Ovary (tissue), 10 donors: ENCODE measurements at places on chromosomes 4 and X.

- DNase-seq: peak; percentile 37
Measured at GRCh38 chrX:123215397-123216089, 31.5 kb downstream of the GRIA3 start.

DNA sequence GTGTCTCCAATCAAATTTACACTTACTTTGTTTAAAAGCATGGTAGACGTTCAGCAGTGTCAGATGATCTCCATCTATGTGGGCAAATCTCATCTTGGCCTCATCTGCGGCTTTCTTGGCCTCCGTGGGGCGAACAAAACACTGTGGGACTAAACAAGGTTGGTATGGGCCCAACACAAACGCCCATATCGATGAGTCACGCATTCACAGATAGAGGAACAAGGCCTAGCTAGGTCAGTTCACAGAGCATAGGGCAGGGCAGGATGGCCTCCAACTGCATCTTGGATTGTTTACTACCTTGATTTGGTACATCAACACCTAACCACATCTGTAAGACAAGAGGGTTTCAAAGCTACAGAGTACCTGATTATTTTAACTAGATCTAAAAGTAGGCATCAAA lies 47.3 kb downstream of the DHX15 start:
- DNase-seq: no peak

- DNase-seq: no peak
Measured at GRCh38 chrX:8237718-8238117, 66.7 kb upstream of the VCX2 start.

- peak; percentile 10 for DNase-seq
Measured at GRCh38 chr4:30720021-30720660, at the start of gene PCDH7. TSS of gene PCDH7 (plus strand) at chr4:30720369. CDS start at chr4:30721423, 1,054 bp downstream.

DNA sequence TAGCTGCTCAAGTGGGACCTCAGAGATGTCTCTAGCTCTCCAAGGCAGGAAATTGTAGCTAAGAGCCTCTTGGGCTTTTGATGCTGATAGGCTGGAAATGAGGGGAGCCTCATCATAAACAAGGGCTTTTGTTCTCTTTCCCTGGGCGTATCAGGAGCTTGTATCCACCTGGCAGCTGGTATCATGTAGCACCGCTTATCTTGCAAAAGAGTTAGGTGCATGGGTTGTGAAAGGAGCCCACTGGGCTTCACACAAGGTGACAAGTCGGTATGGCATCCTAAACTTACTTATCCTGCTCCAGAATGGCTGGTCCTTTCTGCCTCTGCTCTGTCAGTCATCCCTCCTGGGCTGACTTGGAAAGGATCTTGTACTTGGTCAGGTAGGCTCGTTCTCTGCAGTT lies 565.8 kb downstream of the GRXCR1 start:
- no peak for DNase-seq

GRCh38 chrX:127708155-127708554 lies 344.0 kb downstream of the ACTRT1 start:
- DNase-seq: no peak

DNA sequence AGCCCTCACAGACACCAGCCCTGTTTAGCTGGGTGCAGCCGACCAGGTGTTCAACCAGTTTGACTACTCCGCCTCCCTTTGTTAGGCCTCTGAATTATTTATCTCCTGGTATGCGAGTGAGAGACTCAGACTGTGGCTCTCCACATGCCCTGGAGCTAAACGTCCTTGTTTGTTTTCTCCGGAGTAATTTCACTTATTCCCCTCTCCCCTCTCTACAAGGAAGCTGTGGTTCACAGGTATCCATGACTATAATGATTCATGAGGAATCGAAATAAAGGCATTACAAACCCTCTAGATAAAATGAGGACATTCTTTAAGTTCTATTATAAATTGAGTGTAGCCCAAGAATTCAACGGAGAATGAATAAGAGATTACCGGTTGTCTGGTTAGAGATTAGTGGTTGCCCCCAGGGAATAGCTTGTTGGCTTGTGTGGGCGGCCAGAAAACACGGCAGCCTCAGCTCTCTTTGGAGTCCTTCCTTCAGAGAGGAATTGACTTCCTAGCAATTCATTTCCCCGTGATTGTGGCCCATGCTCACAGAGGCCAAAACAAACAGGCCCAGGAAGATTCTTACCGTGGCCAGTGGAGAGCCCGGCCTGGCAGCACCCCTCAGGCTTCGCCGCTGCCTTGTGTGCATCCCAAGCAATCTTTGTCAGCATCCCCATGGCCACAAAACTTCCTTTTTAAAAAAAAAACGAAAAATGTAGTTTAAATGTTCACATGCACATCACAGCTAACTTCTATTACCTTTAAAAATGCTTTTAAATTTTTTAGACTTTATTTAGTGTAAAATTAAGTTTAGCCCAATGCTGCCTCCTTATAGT lies 60.2 kb upstream of the CBR4 start:
- DNase-seq: peak; percentile 61

- DNase-seq: no peak
Measured at GRCh38 chrX:30865612-30866011, 23.4 kb downstream of the TAB3 start.

DNA sequence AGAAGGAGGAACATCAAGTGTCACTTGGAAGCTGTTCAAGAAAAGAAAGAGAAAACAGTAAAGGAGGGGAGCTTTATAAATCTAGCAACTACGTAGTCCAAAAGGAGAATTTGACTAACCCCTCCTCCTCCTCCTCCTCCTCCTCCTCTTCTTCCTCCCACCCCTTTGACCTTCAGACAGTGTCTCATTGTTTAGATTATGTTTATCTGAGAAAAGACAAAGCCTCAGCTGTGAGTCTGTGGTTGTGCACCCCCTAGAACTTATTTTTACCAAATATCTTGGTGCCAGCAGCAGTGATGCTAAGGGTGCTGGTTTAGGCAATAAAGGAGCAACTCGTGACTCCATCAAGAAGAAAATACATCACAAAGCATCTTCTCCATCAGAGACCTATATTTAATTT lies 68.9 kb upstream of the BMP2K start:
- no peak for DNase-seq

DNA sequence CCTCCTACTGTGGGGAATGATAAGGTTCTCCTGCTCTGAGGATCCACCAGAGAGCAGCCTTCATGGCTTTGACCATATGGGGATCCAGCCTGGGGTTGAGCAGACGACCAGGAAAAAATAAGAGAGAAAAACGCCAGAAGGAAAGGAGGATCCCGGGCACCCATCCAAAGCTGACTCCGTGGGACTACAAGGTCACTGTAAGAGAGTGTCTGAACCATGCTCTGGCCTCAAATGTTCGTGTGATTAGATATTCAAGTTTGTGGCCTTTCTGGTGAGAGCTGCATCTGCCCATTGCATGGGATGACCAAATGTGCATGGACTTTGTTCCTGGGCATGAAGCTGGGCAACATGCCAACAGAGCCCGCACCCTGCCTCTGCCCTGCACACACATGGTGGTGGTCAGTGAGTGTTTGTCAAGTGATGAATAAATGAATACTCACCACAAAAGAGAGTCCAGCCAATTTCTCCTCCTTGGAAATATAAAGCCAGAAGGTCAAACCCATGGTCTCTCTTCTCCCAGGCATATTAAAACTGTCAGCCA lies 346.0 kb upstream of the GATB start:
- DNase-seq: peak; percentile 50

DNA sequence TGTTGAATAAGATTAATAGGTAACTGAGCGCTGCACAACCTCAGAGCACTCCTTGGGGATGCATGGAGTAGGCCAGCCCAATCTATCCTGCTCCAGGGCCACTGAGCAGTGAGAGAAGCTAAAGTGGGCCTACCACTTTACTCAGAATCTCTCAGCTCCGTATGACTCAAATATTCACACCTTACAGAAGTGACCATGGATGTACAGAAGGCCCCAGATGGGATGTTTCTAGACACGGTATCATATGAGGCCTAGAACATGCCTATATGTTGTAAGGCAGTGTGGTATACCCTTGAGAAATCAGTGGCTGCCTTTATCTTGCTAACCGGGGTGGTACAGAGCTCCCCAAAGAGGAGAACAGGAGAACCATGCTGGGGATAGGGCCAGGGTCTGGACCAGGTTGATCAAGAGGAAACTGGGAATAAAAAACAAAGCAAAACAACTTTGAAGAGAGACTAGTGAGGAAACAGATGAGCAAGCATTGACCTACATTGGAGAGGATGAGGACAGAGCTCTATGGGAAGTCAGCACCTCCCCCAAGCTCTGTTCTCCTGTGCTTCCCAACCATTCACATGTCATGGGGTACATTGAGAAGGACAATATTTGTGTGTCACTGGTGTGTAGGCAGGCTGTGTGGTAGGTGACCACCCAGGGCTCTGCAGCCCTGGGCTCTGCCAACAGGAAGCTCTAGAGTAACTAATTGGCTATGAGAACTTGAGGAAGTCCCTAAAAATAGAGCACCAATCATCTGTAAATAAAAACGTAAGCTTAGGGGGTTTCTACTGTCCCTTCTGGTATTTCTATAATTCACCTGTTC lies 31.4 kb downstream of the HOPX start:
- no peak for DNase-seq

- DNase-seq: peak; percentile 68
Measured at GRCh38 chrX:9464435-9465371, at the start of gene TBL1X. TSS of gene TBL1X (plus strand) at chrX:9465058. CDS start at chrX:9653587, 188,529 bp downstream.

GRCh38 chr4:8002525-8003309 lies 63.1 kb upstream of the AFAP1 start:
- DNase-seq: no peak

GRCh38 chr4:3896441-3896840 lies 130.3 kb downstream of the ADRA2C start:
- DNase-seq: no peak

GRCh38 chrX:103624111-103624510 lies 4.7 kb upstream of the TCEAL1 start:
- DNase-seq: peak; percentile 61

GRCh38 chr4:129821073-129821472 lies 725.1 kb downstream of the C4orf33 start:
- DNase-seq: no peak

GRCh38 chrX:50154429-50154828 lies 46.4 kb downstream of the AKAP4 start:
- DNase-seq: no peak

GRCh38 chr4:55002431-55002830 lies 123.0 kb downstream of the KDR start:
- DNase-seq: no peak

- no peak for DNase-seq
Measured at GRCh38 chr4:114087596-114088230, 108.3 kb upstream of the ARSJ start.

GRCh38 chr4:139333046-139333445 lies 30.8 kb upstream of the NDUFC1 start:
- no peak for DNase-seq

DNA sequence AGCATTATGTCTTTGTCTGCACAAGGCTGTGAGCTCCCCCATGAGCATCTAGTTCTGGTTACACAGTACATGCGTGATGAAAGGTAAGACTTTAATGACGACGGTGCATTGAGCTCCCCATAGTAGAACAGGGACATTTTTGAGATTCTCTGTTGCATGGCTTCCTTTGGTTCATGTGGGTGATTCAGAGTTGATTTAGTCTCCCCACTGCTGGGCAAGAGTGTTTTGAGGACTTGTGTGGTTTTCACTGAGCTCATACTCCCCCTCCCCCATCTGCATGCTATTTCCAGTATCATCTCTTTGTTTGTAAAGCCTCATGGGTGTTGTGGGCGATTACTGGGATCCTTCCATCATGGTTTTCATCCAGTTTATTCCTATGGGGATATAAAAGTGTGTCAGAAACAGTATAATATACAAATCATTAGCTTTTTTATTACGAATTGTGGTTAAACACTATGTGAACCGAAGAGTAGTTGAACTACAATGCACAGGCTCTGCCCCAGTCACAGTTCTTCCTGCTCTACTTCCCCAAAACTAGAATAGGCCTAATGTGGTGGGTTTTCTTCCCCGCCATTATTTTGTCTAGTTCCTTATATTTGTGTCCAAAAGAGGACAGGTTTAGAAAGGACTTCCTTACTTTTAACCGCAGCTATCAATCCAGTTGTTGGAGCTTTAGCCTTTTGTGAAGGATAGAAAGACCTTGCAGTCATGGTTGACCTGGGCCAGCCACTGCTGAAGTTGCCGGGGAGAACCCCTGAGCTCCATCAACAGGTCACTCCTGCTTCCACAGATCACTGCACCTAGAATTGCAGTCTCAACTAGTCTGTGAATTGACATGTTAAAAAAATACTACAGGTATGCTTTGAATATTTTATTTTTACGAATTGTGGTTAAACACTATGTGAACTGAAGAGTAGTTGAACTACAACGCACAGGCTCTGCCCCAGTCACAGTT lies 30.4 kb downstream of the KIT start:
- no peak for DNase-seq

- no peak for DNase-seq
Measured at GRCh38 chr4:175252642-175253041, 334.5 kb downstream of the ADAM29 start.

- no peak for DNase-seq
Measured at GRCh38 chrX:101785142-101785541, 125.5 kb upstream of the ARMCX2 start.

GRCh38 chr4:146398404-146398803 lies 123.3 kb downstream of the SLC10A7 start:
- no peak for DNase-seq

DNA sequence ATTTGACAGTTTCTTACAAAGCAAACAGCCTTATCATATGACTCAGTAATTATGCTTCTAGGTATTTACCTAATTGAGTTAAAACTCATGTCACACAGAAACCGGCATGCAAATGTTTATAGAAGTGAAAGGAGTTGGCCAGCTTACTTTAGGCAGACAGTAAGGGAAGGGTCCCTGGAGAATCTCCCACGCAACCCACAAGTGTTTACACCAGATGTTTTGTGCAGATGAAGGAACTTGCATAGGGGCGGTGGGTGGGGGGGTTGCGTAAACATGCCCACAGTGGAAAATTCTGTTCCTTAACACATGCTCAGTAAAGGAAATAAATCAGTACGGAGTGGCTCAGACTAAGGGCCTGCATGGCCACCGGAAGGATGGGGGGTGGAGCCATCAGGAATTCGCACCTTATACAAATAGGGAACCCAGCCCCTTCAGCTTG lies 330.5 kb upstream of the AADAT start:
- no peak for DNase-seq

- DNase-seq: no peak
Measured at GRCh38 chr4:139175646-139176301, 1.2 kb downstream of the ELF2 start.

GRCh38 chrX:2507904-2508627 lies 7.3 kb upstream of the DHRSX start:
- DNase-seq: no peak

- no peak for DNase-seq
Measured at GRCh38 chr4:104859601-104860237, 287.0 kb upstream of the TET2 start.

DNA sequence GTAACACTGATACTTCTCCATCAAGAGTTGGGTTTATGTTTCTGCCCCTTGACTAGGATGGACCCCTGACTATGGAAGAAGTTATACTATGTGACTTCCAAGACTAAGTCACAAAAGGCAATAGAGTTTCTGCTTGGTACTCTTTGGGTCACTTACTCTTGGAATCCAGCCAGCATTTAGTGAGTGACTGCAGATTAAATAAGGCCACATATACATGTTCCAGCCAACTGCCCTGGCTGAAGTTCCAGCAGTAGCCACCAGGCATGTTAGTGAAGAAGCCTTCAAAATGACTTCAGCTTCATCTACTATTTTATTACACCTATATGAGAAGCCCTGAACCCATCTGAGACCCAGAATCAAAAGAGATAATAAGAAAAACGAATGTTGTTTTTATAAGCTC lies 524.0 kb downstream of the DMD start:
- no peak for DNase-seq
